Upper lobe of left lung (tissue), 6 donors: ENCODE measurements at places on chromosomes 11 and 22.

GRCh38 chr11:113278925-113279324, 35.5 kb upstream of the TTC12 start:
- no peak for DNase-seq

DNA sequence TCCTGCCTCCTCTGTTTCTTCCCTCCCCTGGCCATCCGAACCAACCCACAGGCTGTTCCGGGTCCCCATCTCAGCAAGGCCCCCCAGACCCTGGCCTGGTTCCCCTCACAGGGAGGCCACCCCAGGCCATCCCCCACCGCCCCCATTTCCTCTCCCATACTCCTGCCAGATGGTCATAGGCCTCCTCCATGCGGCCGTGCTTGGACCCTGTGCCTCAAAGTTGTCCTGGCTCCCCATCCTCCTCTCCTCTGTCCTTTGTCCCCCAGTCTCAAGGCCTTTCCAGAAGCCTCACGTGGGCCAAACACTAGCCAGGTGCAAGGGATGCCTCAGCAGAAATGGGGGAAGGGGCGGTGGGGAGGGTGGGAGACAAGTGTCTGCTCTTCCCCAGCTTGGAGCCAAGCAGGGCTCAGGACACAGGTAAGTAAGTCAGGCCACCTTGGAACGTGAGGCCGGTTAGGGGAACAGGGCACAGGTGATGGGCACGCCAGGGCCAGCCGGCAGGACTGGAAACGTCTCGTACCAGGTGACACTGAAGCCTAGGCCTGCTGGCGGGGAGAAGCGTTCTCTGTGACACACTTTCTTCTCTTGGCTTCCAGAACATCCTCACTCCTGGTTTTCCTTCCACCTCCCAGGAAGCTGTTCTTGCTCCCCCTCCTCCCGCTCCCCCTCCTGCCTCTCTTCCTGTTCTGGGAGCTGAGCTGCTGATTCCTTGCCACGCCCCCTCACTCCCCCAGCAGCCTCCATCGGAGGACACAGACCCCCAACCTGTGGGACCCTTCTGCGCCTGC, 31.5 kb upstream of the SLC22A12 start:
- no peak for DNase-seq

DNA sequence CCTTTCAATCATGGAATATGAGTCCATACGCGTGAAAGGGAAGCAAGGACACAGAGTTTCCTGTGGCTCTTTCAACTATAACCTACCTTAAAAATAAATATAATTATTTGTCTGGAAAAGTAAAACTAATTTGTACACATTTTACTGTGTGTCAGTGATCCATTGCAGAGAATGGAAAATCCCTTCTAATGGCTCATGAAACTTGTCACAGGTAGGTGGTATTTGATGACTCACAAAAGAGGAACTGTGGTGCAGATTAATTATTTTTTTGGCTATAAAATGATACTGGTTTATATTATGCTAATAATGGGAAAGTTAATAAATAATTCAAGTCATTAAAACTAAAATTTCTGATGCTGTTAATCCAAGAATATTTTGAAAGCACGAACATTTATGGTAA, 792.2 kb downstream of the METTL15 start:
- no peak for DNase-seq

GRCh38 chr11:111569476-111569875, 29.0 kb downstream of the LAYN start:
- DNase-seq = no peak

DNA sequence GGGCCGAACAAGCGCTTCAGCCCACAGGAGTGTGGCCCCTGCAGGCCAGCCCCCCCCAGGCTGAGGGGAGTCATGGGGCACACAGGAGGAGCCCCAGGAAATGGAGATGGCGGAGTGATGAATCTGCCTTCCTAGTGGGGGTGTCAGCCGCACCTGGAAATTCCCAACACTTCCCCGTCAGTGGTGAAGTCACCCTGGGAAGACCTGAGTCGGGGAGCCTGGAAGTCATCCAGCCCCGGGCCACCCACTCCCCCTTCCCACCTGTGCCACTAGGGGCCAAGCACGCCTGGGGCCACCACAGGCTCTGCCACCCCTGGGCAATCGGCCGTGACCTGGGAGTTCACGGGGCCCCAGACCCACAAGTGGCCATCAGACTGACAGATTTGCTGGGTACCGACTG, 12.6 kb downstream of the WNT7B start:
- peak; percentile 58 for DNase-seq

DNA sequence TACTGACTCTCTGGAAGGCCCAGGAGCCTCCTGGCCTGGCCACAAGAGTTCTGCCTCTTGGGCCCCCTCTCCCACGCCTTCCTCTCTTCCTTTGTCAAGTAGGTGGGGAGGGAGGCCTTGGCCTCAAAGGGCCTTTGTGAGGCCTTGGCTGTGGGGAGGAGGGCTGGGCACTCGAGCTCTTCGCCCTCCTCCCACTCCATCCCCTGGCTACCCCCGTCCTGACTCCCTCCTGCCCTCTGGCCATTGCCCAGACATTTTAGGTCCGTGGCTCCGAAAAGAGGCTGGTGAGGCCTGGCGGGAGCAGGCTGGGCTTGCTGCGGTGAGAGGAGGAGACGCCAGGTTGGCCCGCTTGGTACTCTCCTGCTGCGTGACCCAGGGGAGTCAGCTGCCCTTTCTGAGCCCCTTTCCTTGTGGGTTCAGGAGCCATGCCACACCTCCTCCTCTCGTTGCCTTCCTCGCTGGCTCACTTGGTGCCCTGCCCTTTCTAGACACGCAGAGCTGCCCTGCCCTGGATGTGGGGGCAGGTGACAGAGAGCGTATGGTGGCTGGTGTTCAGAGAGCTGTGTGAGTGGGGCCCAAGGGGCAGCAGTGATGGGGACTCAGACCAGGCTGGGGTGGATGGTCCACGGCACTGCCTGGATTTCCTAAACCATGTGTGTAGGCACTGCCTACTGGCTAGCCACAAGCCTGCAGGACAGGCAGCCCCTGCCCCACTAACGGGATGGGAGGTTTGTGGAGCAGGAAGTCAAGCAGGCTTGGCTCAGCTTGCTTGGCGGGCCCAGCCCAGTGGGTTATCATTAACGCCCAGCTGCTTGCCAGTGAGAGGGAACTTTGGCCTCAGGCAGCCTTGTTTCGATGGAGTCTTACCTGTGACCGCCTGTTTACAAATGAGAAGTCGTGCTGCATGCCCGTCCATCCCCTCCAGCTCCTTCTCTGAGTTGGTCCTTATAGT, 15.8 kb upstream of the OMP start:
- DNase-seq = no peak

- peak; percentile 1 for DNase-seq
Observed at GRCh38 chr11:8689726-8690255, 7.2 kb downstream of the RPL27A start.

DNA sequence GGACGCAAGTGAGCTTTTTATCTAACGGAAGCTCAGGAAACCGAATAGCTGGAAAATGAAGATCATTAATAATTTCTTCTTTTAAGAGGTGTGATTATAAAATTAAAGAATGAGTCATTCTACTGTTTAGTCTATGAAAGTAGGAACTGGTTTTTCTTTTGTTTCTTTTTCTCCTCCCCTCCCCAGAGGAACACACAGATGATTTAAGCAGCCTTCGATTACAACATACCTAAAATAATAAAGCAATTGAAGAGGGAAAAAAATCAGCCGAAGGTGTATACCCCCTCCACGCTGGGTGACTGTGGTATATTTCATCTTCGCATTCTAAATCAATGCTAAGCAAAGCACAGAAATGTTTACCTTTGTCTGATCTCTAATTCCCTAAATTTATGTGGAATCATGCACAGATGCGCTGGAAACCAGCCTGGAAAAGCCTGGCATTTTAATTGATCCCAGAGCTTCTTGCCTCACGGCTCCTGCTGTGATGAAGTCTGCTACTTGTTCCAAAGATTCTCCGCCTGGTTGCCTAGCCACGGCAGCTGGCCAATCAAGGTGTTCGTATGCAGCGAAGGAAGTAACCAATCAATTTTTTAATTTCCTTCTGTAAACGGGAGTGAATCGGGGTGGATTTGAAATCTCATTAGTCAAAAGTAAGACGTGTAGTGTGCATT, 133.9 kb downstream of the FANCF start:
- DNase-seq = no peak

DNA sequence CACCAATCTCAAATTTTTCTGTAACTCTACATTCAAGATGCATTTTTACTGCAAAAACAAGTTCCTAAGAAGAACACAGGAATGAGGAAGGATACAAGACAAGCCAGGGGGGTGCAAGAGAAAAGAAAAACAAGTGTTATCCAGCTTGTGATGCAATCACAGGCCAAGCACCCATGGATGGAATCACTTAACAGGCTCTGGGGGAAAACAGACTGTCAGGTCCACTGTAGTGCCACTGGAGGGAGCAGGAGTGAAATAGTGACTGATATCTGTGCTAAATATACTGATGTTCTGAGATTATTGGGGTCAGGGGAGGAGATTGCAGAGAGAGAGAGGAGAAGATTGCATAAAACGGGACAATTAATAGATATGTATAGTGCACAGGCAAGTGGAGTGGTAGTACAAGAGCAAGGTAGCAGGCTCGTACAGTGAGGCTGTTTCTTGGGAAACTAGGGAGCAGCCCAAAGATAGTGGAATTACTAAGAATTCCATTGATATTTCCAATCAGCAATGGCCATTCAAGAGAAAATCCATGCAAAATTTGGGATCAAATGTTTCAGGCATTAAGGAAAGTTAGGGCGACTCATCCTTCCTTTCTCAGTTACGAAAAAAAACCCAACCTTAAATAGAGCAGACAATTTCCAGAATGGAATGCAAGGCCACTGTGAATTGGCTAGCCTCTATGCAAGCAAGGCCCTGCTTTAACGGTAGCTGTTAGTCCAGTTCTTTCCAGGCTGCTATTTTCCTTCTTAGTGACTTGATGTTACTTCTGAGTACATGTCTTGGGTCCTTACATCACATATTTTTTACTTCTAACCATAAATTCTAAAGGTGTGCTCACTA, 52.2 kb upstream of the CEP126 start:
- no peak for DNase-seq

DNA sequence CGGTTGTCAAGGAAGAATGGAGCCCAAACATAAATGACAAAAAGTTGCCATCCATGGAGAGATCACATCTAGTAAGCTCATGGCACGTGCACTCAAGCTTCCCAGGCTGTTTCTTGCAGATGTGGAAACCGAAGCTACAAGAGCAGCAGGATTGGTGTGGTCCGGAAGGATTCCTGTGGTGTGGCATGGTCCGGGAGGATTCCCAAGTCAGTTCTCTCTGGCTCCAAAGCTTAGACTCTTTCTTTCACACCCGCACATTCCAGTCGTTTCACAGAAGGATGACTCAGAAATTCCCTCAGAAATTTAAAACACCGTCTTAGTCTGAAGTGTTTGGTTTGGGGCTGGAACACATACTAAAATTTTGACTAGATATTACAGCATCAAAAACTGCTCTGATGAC, 78.0 kb upstream of the DRD2 start:
- DNase-seq = no peak

- no peak for DNase-seq
Observed at GRCh38 chr11:83721263-83721662, 435.1 kb upstream of the CCDC90B start.

GRCh38 chr22:38315823-38316363, 1.3 kb downstream of the CSNK1E start:
- no peak for DNase-seq

- no peak for DNase-seq
Observed at GRCh38 chr22:48902001-48902869, 925.4 kb downstream of the BRD1 start.

DNA sequence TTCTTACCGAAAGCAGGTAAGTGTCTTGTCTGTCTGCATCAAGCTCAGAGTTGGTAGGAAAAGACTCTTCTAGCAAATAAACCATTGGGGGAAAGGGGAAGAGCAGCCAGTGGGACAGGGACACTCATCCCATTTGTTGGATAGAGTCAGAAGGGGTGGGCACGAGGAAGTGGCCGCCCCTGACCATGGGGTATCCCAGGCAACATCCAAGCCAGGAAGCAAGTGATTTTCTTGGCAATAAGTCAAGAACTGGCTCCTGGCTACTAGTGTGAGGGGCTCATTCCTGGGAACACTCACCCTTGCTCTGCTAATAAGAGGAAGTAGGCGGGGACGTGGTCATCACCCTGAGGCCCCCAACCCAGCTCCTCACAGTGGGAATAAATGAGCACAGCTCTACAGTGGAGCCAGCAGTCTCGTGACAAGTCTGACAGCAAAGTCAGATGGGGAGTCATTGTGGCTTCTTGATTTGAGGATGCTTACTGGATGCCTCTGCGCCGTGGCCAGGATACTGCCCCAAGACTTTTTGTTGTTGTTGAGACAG, 6.7 kb downstream of the SLC25A18 start:
- DNase-seq = no peak

- peak; percentile 77 for DNase-seq
Observed at GRCh38 chr22:46445771-46446420, 91.5 kb downstream of the CELSR1 start.

- DNase-seq = no peak
Observed at GRCh38 chr11:12565406-12565805, 108.8 kb upstream of the TEAD1 start.

GRCh38 chr11:96328395-96329010, 14.5 kb downstream of the MAML2 start:
- no peak for DNase-seq

- DNase-seq = peak; percentile 27
Observed at GRCh38 chr11:88508759-88509581, 171.4 kb upstream of the CTSC start.

GRCh38 chr22:30305906-30306626, 16.8 kb upstream of the CASTOR1 start:
- DNase-seq = no peak

DNA sequence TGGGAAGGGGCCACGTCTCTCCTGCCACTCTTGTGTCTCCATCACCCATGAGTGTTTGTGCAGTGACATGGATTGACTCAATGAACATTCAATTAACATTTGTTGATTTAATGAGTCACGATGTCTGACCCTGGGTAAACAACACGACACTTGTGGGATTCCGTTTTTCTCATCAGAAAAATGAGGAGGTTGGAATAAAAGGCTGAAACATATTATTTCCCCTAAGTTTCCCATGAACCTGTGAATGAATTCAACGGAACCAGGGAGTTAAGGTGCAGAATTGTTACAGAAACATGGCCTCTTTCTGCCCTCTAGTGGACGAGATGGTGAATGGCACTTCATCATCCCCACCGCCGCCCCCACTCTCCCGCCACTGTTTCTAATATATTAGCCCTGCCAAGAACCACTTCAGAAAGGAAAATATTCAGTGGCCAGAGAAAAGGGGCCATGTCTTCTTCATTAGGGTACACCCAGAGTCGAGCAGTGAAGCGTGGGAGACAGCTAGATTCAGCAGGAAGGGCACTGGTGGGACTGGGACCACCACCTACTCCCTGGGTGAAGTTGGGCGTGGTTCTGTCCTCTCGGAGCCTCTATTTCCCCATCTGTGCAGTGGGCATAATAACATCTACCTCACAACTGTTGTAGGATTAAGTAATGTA, 46.3 kb upstream of the SYT13 start:
- DNase-seq = no peak

GRCh38 chr11:58059007-58059350, 28.2 kb downstream of the OR6Q1 start:
- no peak for DNase-seq

- DNase-seq = no peak
Observed at GRCh38 chr11:38046571-38047135, 1448.6 kb upstream of the RAG2 start.

GRCh38 chr22:50034126-50035081, 21.8 kb upstream of the IL17REL start:
- peak; percentile 66 for DNase-seq
